Tongue (tissue), 3 donors: ENCODE measurements at places on chromosomes 7 and 10. TPM values are rescaled to one million over a fixed set of nuclear protein-coding genes. Genes with fewer than 3 reads are reported as not detected.

Gene FBH1
- total RNA-seq = 93.1 TPM

GRCh38 chr10:78359640-78360091, 326.0 kb downstream of the RPS24 start:
- DNase-seq = no peak

- DNase-seq = peak; percentile 35
These were observed 25.0 kb upstream of the FZD1 start for GRCh38 chr7:91239171-91239604.

Gene DMTF1
- 142 TPM for total RNA-seq

GRCh38 chr10:38072552-38072951, 21.6 kb upstream of the ZNF37A start:
- DNase-seq = no peak

DNA sequence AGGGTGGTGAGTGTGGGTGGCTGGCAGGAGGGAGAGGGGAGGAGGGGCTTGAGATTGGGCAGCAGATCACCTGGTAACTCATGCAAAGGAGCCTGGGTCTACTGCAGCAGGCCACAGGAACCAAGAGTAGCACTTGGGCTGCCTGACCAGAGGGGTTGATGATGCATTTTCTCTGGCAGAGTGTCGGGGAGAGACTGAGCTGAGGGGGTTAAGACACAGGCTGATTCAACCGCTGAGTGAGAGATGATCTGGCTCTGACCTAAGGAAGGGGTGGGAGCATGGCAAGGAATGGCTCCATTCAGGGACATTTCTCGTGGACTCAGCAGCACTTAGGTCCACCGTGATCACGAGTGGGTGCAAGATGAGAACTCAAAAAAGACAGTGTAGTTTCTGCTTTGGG, 115.5 kb upstream of the STK17A start:
- DNase-seq = no peak

DNA sequence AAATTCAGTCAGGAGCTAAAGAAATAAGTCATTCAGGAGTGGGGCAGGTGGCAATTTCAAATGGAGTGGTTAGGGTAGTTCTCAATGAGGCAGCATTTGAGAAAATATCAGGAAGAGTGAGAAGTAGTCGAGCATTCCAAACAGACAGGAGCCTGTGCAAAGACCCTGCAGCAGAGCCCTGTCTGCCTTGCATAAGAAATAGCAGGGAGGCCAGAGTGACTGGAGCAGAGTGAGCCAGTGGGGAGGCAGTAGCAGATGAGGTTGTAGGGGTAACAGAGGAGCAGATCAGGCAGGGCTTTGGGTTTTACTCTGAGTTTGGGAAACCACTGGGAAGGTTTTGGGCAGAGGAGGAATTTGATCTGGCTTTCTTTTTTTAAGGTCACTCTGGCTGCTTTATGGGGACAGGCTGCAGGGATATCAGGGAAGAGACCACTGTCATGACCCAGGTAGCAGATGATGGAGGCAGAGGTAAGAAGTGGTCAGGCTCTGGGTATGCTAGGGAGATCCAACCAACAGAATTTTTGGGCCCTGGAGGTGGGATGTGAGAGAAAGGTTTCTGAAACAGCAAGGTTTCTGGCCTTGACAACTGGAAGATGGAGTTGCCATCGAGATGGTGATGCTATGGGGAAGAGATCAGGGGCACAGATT, 1.3 kb upstream of the BLVRA start:
- DNase-seq = no peak
